ENCODE measurements at places on chromosomes 6 and 20. TPM values are rescaled to one million over a fixed set of nuclear protein-coding genes. Genes with fewer than 3 reads are reported as not detected.

The DNAH8 gene
- total RNA-seq: under 0.01 TPM

The CTSA gene
- 21.9 TPM for total RNA-seq

The ZFP57 gene
- total RNA-seq: not detected

The ENPP1 gene
- total RNA-seq: 1.6 TPM

The SLC2A10 gene
- 5.6 TPM for total RNA-seq

The LY6G5C gene
- total RNA-seq: 5.6 TPM

The MYLK4 gene
- under 0.01 TPM for total RNA-seq

The ZGPAT gene
- 15.7 TPM for total RNA-seq

The BCAS1 gene
- total RNA-seq: 5.0 TPM
